ENCODE measurements at places on chromosomes 4 and X. TPM values are rescaled to one million over a fixed set of nuclear protein-coding genes. Genes with fewer than 3 reads are reported as not detected.

The AFP gene
- not detected for polyA plus RNA-seq

The TEX13B gene
- polyA plus RNA-seq, result not detected

GRCh38 chrX:39808471-39808917 is 289.3 kb downstream of the BCOR start:
- peak; percentile 79 for DNase-seq

GRCh38 chr4:22363036-22363435 is 152.8 kb downstream of the ADGRA3 start:
- DNase-seq, result no peak
